GM19239 (cell line): ENCODE measurements at places on chromosomes 12 and 14.
A peak's percentile ranks its signal among the peaks of the same experiment; 100 is the strongest.

DNA sequence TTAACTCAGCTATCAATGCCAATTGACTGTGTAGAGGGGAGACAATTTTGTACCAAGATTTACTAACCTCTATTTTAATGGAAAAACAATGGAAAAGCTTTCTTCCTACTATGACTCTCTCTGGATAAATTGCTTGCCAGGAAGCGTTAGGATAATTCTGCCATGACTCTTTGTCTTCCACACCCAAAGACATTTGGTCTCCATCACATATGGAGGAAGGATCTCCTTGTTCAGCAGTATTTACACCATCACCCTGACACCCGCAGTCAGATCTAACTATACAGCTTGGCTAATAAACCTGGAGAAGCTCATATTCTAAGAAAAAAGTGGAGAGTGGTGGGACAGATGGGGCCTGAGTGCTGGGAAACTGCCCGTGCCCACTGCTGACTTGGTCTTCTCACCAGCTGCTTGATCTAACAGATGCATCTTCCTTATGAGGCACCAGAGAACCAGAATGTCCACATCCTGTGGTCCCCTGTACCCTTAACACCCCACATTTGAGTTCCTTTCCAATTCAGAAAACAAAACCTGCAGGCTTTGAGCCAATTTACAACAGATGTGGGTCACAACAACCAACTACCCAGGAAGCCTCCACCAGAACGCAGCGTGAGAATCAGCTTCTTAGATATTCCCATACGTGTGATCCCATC is 154.0 kb downstream of the DAD1 start:
- DNase-seq: no peak

DNA sequence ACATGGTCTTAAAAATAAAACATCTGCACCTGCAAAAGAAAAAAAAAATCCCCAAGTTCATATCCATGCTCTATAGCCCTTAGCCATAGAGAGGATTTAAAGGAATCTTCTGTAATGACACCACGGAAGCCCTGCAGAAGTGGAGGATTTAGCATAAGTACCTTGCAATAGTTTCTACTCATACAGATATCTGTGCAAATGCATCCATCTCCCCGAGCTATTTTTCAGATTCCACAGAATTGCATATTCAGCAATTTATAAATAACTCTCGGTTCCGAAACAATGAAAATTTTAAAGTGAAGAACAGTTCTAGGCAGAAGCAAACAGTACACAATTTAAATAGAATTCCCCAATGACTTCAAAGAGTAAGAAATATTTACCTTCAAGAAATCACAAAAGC is 424 bp downstream of the IGF1 start:
- DNase-seq: no peak

- DNase-seq: no peak
Measured at GRCh38 chr12:38269897-38270296, 46.7 kb upstream of the ALG10B start.

DNA sequence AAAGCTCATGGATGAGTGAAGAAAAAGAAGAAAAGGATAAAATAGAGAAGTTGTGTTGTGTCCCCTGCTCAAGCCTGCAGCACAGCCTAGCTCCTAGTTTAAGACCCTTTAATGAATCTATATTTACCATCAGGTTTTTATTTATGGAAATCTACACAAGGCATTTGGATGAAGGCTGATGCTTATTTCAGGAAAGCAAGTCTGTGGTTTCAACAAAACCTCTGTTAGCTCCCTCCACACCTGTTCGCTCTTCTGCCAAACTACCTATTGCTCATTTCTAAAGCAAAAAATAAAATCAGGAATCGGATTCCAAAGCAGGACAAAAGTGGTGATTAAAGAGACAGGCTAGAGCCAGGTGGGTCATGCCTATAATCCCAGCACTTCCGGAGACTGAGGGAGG is 18.9 kb upstream of the MAP3K9 start:
- no peak for DNase-seq

GRCh38 chr12:5904441-5904840 is 40.6 kb downstream of the ANO2 start:
- no peak for DNase-seq

DNA sequence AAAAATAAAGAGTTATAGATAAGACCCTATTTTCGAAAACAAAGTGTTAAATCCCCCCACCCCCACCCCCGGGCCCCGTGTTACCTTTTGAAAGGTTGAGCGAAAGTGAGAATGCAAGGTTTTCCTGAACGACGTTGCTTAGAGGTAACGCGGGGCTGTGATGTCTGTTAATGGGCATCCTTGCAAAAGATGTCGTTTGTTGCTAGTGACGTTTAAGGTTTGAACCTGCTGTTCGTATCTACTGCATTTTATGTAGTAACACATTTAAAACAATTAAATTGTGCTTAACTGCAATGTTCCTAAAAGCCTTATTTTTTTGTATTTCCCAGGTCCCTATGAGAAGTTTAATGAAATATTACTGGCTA is 1.2 kb downstream of the CPSF6 start:
- peak; percentile 8 for DNase-seq

- no peak for DNase-seq
Measured at GRCh38 chr12:107568718-107569117, 116.9 kb upstream of the PWP1 start.

DNA sequence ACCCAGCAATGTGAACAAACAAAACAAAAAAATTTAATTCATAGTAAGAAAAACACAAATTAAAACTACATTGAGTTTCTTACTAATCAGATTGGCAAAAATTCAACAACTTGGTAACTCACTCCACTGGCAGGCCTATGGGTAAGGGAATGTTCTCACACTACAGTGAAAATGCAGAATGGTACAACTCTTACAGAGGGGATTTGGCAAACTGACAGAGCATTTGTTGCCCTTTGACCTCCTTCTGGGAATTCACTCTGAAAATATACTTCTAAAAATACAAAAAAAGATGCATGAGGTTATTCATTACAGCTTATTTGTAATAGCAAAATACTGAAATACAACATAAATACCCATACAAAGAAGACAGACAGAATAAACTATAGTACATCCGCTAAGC is 32.8 kb downstream of the ABCD2 start:
- no peak for DNase-seq

- peak; percentile 28 for DNase-seq
Measured at GRCh38 chr14:52299692-52300278, 14.3 kb upstream of the PTGER2 start.

DNA sequence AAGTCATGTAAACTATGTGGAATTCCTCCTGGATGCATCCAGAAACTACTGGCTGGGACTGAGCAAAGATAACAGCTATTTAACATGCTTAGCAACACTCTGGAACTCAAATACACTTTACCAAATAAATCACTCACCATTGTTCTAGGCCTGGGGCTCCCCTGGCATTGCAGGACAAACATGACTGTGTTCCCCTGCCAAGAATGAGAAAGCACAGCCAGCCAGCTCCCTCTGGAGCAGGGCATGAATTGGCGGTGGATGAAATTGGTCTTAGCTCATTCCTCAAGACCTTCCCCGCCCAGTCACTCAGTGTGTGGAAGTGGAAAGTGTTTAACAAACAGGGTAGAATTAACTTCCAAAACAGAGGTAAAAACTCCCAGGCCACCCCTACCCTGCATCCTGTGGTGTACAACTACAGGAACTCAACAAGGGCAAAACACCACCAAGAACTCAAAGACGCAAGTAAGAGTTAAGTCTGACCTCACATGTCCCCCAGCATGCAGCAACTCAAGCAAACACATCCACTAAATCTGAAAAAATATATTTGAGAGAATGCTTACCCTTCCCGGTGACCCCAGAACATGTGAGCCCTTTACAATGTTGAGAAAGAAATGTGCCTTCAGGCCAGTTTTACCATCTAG is 58.4 kb upstream of the BDKRB2 start:
- no peak for DNase-seq

- DNase-seq: no peak
Measured at GRCh38 chr12:100069795-100070194, 72.9 kb downstream of the BLTP3B start.

DNA sequence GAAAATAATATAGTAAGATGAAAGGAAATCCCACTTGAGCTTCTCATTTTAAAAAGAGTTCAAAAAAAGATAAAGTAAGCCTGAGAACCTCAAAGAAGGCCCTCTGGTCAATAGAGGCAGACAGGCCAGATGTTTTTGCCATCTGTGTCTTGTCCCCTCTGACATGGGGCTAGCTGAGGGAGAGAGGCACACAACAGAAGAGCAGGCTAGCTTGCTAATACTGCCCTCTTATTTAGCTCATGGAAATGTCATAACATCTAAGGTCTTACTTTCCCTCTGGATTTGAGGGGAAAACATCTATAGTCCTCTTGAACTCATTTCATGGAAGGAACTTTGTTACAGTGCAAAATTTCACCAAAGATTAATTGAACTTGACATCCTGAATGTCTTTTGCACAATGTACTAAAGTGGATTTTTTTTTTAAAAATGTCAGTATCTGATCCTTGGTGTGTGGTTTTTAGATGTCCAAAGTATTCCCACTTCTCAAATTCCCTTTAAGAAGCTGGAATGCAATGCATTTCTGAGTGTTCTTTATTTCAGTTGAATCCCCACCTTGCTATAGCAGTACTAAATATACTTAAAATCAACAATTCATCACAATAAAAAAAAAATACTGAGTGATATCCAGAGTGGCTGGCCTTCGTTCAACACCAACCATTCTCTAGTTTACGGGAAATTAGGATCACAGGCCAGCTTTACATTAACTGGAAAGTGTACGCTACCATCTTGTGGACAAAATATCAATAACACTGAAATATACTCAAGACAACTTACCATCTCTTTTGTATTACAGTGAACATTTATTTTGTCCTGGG is 176.7 kb downstream of the PAH start:
- no peak for DNase-seq

GRCh38 chr12:120708651-120709050 is 1.6 kb upstream of the UNC119B start:
- no peak for DNase-seq

- no peak for DNase-seq
Measured at GRCh38 chr14:34184126-34184525, 233.3 kb upstream of the EGLN3 start.

- no peak for DNase-seq
Measured at GRCh38 chr12:89228491-89228890, 123.8 kb downstream of the DUSP6 start.

- no peak for DNase-seq
Measured at GRCh38 chr12:6866920-6867412, 365 bp upstream of the TPI1 start.

DNA sequence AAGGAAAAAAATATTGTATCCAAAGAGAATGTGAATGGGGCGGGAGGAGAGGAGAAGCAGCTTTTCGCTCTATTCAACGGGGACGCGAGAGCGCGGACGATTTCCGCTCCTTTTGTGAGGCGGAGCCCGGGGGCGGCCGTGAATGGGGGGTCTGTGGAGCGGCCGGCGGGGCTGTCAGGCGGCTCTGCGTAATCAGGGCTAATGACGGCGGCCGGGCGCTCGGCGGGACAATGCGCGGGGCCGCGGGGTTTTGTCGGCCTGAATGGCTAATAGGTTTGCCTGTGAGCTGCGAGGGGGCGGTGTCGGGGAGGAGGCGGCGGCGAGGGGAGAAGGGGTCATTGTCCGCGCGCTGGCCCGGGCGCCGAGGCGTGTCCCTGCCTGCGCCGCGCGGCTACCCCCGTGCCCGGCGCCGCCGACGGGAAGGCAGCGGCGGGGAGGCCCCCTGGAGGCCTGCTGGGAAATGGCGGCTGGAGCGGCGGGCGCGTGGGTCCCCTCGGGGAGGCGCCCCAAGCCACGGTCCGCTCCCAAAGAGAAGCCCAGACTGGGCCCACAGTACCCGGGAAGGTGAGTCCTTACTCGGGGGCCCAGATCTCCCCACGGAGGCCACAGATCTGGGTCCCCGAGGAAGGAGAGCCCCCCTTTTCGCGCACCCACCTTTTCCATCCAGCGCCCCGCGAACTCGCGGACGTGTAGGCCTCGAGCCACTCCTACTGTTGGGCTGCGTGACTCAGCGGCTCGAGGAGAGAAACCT is 6.0 kb downstream of the SIX6 start:
- DNase-seq: no peak

GRCh38 chr12:38544330-38545066 is 227.9 kb downstream of the ALG10B start:
- no peak for DNase-seq

DNA sequence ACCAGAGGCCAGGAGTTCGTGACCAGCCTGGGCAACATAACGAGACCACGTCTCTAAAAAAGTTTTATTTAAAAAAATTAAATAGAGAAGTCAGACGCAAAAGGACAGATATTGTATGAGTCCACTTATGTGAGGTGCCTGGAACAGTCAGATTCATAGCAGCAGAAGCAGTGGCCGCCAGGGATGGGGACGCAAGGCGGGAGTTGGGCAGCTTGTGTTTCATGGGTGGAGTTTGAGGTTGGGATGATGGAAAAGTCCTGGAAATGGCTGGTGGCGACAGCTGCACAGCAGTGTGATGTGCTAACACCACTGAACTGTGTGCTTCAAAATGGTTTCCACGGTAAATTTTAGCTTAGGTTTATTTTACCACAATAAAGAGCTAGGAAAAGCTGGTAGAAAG is 57.6 kb upstream of the DDX11 start:
- DNase-seq: no peak

DNA sequence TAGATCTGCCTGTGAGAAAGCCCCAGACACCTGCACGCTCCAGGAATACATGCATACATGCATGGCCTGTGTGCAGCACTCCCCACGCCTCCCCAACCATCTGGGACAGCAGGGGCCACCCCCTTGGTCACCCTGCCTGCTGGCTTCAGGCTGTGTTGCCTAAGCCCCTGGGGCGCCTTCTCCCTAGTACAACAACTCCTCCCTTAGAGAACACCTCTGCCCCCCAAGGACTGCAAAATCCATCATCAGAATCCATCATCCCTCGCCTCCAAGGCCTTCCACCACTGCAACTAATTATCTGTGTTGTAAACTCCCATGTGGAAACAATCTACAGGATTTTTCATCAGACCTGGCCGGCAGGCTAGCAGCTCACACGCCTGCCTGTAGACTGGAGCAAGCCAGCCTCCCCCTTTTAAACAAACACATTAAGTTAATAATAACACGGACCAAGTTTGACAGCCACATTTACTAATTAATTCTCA is 36.8 kb downstream of the ZFP36L1 start:
- no peak for DNase-seq

DNA sequence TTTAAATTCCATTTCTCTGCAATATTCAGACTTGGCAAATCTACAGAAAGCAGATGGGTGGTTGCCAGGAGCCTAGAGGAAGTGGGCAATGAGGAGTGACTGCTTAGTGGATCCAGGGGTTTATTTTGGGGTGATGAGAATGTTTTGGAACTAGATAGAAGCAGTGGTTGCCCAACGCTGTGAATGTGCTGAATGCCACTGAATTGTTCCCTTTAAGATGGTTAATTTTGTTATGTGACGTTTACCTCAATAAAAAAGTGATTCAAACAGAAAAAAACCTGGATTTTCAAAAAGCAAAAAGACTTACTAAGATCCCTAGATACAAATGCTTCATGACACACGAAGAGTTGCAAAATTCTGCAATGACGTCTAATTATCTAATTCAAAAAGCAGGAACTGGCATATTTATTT is 34.2 kb downstream of the DAO start:
- DNase-seq: no peak

DNA sequence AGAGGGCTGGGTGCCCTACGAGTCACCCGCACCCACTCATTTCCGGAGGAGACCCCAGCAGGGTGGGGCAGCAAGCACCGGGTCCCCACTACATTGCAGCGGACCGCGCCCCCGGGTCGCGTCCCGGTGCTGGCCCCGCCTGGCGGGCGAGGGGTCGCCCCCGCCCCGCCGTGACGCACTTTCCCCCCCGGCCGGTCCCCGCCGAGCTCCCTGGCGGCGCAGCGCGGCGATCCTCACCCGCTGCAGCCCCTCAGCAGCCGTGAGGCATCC is 106.1 kb downstream of the PRICKLE1 start:
- peak; percentile 20 for DNase-seq
